ENCODE measurements at places on chromosomes 1 and 21. TPM values are rescaled to one million over a fixed set of nuclear protein-coding genes. Genes with fewer than 3 reads are reported as not detected.

The CLDN19 gene
- total RNA-seq: not detected

The KRTAP12-2 gene
- total RNA-seq: not detected

The LCE3D gene
- total RNA-seq: not detected

The C8A gene
- total RNA-seq: not detected

The OR10Z1 gene
- not detected for total RNA-seq

The FOXD2 gene
- total RNA-seq: not detected

The ST6GALNAC5 gene
- not detected for total RNA-seq

The GBP7 gene
- not detected for total RNA-seq

The TSPAN2 gene
- 1.0 TPM for total RNA-seq
